ENCODE measurements at places on chromosomes 5 and 9.

DNA sequence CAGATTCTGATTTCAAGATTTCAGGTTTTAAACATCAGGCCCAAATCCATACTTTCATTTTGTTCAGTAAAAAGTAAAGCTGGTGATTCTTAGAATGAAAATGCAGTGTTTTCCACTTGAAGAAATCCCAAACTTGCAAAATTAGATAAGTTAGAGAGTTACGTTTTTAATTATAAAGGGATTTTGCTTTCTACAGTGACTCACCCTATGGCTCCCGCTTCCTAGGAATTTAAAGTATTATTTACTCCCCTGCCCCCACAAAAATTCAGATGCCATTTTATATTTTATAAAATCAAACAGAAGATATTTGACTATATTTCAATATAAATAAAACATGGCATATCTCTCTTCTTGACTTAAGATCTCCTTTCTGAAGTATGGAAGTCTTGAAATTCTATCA, 402.9 kb downstream of the ZSWIM6 start:
- no peak for DNase-seq

GRCh38 chr5:92909602-92909962, 671.4 kb downstream of the NR2F1-AS1 start:
- DNase-seq, result no peak

DNA sequence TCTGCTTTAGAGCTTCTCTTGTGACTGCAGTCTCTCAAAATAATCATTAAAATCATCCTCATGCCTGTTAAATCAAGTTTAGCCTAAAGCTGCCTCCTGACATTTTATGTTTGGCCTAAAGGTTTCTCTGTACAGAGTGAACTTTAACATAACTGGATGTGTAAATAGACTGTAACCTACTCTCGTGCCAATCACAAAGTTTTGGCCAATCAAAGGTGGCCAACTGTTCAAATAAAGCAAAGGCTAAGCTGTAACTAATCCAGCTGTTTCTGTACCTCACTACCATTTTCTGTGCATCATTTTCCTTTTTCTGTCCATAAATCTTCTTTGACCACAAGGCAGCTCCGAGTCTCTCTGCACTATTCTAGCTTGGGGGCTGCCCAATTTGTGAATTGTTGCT, 86.2 kb downstream of the GCNT1 start:
- no peak for DNase-seq

- no peak for DNase-seq
Measured at GRCh38 chr5:53575101-53575500, 14.7 kb downstream of the NDUFS4 start.

- DNase-seq, result no peak
Measured at GRCh38 chr9:26054600-26055520, 376.6 kb upstream of the TUSC1 start.

DNA sequence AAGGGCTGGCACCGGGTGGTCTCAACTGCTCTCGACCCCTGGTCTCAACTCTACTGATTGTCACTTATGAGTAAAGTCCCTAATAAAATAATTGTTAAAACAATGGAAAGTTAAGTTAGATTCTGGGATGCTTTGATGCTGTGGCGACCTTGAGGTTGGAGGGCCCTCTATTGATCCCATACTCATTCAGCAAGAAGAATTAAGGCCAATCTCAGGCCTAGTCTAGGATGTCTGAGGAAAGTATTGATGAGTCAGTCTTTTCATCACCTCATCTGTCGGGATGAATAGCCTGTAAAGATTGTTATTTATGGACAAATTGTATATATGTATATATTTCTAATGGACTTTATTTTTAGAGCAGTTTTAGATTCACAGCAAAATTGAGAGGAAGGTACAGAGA, 50.8 kb downstream of the WDR36 start:
- no peak for DNase-seq

- DNase-seq, result no peak
Measured at GRCh38 chr9:110040788-110041187, 167.2 kb downstream of the C9orf152 start.

- no peak for DNase-seq
Measured at GRCh38 chr9:80090317-80090716, 518.6 kb downstream of the TLE4 start.

DNA sequence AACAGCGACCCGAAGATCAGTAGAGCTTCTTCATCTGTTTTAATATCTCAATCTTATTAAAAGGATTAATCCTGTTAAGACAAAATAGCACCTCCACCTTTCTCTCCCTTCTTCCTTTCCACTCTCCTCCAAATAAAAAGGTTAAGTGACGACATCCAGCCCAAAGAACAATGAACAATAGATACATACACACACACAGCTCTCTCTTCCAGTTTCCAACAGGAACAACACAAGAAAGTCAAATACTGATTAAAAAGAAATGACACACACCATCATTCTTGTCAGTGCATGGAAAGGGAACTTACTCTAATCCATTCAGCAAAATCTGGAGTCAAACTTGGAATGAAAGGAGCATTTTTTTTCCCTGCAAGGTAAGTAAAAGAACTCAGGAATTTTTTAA, 2.8 kb downstream of the ARL15 start:
- DNase-seq, result no peak

DNA sequence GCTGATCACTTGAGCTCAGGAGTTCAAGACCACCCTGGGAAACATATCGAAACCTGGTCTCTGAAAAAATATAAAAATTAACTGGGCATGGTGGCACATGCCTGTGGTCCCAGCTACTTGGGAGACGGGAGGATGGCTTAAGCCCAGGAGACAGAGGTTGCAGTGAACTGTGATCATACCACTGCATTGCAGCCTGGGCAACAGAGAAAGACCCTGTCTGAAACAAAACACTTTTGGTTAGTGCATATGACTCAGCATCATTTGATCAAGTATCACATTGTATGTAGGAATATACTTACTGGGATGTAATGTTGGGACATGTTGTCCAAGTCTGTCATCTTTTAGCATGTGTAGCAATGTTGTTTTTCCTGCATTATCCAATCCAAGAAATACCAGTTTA, 12.0 kb downstream of the SAR1B start:
- DNase-seq, result no peak

DNA sequence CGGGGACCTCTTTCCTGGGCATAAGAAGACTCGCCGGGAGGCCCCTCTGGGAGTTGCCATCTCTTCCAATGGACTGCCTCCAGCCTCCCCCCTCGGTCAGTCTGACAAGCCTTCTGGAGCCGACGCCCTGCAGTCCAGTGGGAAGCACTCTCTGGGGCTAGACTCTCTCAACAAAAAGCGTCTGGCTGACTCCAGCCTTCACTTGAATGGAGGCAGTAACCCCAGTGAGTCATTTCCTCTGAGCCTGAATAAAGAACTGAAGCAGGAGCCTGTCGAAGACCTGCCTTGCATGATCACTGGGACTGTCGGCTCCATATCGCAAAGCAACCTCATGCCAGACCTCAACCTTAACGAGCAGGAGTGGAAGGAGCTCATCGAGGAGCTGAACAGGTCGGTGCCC, 28.4 kb upstream of the LTC4S start:
- no peak for DNase-seq

- no peak for DNase-seq
Measured at GRCh38 chr9:135796784-135797485, 95.0 kb downstream of the KCNT1 start.

DNA sequence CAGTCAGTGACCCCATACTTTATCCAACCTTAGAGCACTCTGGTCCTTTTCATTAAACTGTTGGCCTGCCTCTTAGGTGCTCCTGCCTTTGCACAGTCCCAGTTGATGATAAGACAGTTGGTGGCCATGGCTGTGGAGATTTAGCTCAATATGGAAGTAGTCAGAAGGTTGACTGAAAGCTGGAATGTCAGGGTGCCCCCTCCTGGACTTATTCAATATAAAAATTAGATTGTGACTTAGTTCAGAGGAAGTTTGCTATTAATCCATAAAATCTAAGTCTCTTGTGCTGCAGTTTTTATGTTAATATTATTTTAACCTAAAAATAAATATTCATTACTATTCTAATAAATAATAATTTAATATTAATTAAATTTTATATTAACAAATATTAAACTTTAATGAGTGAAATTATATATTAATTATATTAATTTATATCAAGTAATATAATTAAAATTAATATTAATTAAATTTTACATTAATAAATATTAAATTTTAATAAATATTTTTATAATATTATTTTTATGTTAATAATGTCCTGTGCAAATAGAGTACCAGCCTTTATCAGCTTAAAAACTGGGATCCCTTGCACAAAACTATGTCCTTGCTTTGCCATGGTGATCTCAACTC, 77.7 kb upstream of the ADAMTSL1 start:
- no peak for DNase-seq

DNA sequence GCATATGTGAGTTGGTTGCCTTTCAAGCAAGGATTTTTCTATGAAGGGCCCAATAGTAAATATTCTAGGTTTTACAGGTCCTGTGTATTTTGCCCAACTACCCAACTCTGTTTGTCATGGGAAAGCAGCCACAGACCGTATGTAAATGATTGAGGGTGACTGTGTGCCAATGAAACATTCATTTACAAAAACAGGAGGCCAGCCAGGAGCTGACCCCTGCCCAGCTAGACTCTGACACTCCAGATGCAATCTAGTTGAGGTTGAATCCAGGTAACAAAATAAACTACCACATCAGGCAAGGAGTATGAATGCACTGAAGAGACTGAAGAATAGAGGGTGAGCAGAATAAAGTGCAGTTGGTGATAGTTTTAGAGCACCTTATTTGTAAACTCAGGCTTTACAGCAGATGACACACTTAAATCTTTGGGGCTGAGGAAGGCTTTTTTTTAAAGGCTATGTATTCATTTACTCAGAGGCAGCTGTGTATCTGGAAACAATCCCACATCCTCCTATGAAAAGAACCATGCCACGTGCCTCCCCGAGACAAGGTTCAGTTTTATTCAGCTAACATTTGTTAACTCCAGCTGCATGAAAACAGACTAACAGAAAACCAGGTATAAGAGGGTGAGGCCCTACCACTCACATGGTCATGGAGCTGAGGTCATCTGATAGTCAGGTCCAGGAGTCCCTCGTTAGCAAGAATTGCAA, 60.7 kb downstream of the SLC1A1 start:
- DNase-seq, result no peak

DNA sequence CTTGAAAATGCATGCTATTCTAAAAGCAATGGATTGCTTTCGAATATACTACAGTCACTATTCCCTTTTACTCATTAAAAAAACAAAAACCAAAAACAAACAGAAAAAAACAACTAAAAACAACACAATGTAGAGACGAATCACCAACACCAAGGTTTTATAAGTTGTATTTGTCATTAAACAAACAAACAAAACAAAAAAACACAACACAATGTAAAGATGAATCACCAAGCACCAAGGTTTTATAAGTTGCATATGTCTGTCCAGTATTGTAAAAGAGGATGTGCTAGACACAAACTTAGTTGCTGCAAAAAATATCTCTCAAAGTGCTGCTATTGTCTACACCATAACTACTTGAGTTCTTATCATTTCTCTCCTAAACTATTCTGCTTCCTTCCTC, 1269.2 kb downstream of the EFNA5 start:
- DNase-seq, result no peak

- no peak for DNase-seq
Measured at GRCh38 chr5:143188692-143189091, 214.8 kb downstream of the NR3C1 start.
